Smooth muscle cell of trachea (primary cell): ENCODE measurements at places on chromosomes 7 and 10. TPM values are rescaled to one million over a fixed set of nuclear protein-coding genes. Genes with fewer than 3 reads are reported as not detected.

Gene ORAI2
- 40.1 and 52.9 TPM in 2 replicates for total RNA-seq

Gene EN2
- total RNA-seq, result not detected in 2 replicates

Gene TNPO3
- 73.6 and 77.1 TPM in 2 replicates for total RNA-seq

Gene EPDR1
- 19.5 and 66.8 TPM in 2 replicates for total RNA-seq

Gene PPP1R17
- not detected in 2 replicates for total RNA-seq

Gene CNNM2
- 8.3 and 12.7 TPM in 2 replicates for total RNA-seq

Gene ACTL6B
- total RNA-seq, result not detected in 2 replicates

Gene RBM20
- total RNA-seq, result not detected in 2 replicates

Gene GTF2IRD1
- 8.3 and 9.9 TPM in 2 replicates for total RNA-seq

Gene PRXL2A
- 2.5 and 3.3 TPM in 2 replicates for total RNA-seq

Gene CPVL
- 0.66 and 0.73 TPM in 2 replicates for total RNA-seq

Gene SLC13A4
- total RNA-seq, result 0.33 and 1.2 TPM in 2 replicates

Gene CRCP
- total RNA-seq, result 31.1 and 38.2 TPM in 2 replicates

Gene VIPR2
- total RNA-seq, result under 0.01 TPM in 1 of 2 replicates, not detected in the other

Gene BTBD16
- total RNA-seq, result 0.15 TPM in 1 of 2 replicates, not detected in the other

Gene KIAA1549
- 0.44 and 0.99 TPM in 2 replicates for total RNA-seq

Gene MUC3A
- not detected in 2 replicates for total RNA-seq

Gene DRGX
- not detected in 2 replicates for total RNA-seq

Gene COL17A1
- total RNA-seq, result under 0.01 and 1.6 TPM in 2 replicates

Gene THSD7A
- total RNA-seq, result 0.17 and 1.6 TPM in 2 replicates

Gene MRLN
- total RNA-seq, result not detected in 2 replicates

Gene IGFBP1
- not detected in 2 replicates for total RNA-seq

Gene CALML3
- not detected in 2 replicates for total RNA-seq

Gene SPDYE11
- under 0.01 TPM in 1 of 2 replicates, not detected in the other for total RNA-seq
